ENCODE measurements at places on chromosomes 1 and 21.
A peak's percentile ranks its signal among the peaks of the same experiment; 100 is the strongest.

- DNase-seq: no peak
Observed at GRCh38 chr1:19336543-19336942, 24.4 kb downstream of the SLC66A1 start.

DNA sequence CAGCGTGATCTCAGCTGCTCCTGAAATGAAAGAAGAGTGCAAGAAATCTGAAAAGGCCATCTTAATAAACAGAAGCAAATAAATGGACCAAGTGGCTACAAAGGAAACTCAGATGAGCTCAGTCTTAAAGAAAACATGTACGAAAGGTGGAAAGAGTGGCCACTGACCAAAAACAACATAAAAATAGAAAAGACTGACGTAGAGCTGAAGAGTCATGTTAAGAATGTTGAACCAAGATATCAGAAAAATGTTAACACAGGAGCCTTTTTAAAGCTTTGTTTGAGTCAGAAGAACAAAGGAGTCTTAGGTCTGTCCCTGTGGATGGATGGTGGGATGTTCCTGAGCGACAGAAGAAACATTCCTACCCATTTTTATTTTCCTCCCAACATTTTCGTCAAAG is 30.8 kb upstream of the ZNF648 start:
- no peak for DNase-seq

GRCh38 chr1:45205910-45206721 is at the start of gene ZSWIM5:
Gene ZSWIM5 (minus strand): TSS chr1:45206605. CDS start chr1:45206350, 255 bp downstream.
- peak; percentile 57 for DNase-seq

DNA sequence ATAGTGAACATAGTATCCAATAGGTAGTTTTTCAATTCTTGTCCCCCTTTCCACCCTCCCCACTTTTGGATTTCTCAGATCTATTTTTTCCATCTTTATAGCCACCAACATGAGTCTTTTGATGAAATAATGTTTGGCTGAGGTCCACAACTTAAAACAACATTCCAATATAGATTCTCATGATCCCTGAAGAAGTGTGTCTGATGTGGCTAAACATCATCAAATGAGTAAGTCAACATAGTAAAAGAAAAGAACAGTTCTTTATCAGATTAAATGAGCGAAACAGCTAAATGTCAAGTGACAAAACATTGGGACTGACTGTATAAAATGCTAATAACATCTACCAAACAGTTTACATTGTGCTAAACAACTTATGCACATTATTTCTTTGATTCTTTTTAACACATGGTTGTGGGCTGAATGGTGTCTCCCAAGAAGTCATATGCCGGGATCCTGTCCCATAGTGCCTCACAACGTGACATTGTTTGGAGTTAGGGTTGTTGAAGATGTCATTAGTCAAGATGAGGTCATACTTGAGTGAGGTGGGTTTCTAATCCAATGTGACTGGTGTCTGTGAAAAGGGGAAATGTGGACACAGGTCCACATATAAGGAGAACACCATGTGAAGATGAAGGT is 453.6 kb downstream of the LTN1 start:
- no peak for DNase-seq

- DNase-seq: no peak
Observed at GRCh38 chr1:170872663-170873062, 62.7 kb upstream of the MROH9 start.

DNA sequence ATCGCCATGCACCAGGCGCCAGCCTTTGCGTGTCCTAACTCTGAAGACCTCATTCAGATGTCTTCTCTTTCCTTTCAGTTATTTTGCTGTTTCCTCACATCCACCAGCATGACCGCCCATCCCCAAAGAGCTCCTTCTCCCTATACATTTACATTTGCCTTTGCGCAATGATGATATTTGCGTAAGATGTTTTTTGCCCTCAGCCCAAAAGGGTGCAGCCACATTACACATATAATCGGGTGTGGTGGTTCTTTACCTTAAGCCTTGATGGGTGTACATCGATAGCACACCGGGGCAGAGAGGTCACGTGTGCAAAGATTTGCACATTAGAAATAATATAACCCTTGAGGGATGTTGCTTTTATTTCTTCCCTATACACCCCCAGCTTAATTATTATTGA is 192.8 kb downstream of the HUNK start:
- DNase-seq: no peak

DNA sequence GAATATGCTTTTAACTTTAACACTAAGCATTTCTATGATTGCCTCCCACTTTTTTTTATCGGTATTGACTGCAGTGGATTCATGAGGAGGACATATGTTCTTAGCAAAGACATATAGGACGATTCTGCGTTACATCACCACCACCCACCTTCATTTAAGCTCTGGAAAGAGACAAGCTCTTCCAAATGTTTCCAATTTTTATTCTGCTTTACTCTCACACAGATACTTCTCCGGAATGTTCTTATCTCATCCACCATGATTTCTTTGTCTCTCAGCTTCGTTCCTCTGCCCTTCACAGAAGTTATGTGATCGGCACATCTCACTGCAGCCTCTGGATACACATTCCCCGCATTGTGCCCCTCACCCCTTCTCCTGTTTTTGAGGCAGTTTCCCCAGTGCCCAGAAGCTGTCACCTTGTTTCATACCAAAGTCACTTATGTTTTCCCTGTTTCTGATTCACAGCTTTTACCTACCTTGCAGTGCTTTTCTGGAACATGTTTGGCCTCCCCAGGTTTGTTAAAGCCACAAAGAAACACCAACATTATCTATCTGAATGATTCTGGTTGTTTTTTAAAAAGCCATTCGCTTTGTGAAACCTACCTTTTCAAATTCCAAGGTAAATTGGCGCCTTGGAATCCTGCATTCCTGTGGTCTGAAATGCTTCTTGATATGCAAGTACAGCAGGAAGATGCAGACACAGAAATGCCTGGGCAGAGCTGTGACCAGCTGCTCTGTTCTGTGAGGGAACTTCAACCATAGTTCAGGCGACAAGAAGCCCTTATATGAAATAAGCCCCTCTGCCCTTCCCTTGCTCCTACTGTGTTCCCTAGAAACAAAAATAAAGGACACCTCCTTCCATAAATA is 1020.2 kb downstream of the TTLL7 start:
- no peak for DNase-seq

DNA sequence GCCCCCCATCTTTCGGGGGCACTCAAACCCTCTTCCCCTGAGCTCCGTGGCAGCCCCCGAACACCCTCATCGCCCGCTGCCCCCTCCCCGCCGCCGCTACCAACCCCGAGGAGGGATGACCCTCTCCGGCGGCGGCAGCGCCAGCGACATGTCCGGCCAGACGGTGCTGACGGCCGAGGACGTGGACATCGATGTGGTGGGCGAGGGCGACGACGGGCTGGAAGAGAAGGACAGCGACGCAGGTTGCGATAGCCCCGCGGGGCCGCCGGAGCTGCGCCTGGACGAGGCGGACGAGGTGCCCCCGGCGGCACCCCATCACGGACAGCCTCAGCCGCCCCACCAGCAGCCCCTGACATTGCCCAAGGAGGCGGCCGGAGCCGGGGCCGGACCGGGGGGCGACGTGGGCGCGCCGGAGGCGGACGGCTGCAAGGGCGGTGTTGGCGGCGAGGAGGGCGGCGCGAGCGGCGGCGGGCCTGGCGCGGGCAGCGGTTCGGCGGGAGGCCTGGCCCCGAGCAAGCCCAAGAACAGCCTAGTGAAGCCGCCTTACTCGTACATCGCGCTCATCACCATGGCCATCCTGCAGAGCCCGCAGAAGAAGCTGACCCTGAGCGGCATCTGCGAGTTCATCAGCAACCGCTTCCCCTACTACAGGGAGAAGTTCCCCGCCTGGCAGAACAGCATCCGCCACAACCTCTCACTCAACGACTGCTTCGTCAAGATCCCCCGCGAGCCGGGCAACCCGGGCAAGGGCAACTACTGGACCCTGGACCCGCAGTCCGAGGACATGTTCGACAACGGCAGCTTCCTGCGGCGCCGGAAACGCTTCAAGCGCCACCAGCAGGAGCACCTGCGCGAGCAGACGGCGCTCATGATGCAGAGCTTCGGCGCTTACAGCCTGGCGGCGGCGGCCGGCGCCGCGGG is 837 bp downstream of the FOXD3 start:
- peak; percentile 52 for DNase-seq

DNA sequence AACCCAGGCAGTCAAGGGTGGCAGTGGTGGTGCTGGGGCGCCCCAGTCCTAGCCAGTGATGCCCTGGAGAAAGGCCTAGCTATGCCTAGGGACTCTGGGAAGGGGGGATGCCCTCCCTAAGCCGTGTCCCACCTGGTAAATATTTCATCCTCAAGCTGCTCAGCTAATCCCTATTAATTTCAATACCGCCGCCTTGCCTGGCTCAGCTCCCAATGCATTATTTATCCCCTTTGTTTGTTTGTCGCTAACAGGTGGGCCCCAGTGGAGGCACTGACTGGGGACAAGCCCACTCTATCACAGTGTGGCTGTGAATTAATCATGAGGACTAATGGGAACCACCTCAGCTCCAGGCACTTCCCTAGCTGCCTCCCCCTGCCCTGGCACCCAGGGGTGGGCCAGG is 22.5 kb downstream of the DMAP1 start:
- no peak for DNase-seq

DNA sequence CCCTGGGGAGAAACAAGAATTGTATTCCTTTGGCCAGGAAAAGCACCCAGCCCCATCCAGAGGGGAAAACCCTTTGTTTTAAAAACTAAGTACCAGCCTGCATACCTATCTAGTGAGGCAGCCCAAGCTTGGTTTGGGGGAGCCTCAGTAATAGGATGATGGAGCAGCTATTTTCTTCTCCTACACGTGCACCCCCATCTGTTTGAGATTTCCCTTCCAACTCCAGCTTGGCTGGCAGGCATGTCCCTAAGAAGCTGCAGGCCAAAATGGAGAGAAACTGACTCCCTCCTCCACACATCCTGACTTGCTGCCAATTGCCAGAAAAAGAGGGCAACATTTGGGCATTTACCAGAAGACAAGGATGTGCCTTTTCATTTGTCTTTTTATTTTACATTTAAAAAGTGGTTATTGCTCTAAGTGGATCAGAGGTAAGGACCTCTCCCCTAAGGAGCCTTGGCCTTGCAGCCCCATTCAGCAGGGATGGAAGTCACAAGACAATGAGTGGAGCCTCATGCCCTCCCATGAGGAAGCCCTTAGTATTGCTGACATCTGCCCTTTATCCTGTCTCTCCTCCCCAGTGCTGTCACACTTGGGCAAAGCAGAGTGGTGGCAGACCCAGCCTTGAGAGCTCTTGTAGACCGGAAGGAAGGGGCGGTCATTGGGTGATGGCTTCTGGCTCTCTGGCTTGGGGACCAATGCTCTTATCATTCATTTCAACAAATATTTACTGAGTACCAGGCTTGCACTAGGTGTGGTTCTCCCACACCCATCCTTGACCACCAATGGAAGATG is 8.6 kb downstream of the FNDC5 start:
- DNase-seq: no peak

GRCh38 chr1:119737040-119737682 is 25.4 kb downstream of the PHGDH start:
- no peak for DNase-seq

- no peak for DNase-seq
Observed at GRCh38 chr1:24762133-24762676, 17.0 kb downstream of the CLIC4 start.

- no peak for DNase-seq
Observed at GRCh38 chr1:150555198-150555970, 6.2 kb downstream of the ADAMTSL4 start.

- no peak for DNase-seq
Observed at GRCh38 chr1:195594322-195594721, 1013.9 kb downstream of the KCNT2 start.

GRCh38 chr1:73943270-73943669 is 254.7 kb downstream of the LRRIQ3 start:
- DNase-seq: no peak

- no peak for DNase-seq
Observed at GRCh38 chr1:104991702-104992101, 1242.0 kb downstream of the AMY1C start.

DNA sequence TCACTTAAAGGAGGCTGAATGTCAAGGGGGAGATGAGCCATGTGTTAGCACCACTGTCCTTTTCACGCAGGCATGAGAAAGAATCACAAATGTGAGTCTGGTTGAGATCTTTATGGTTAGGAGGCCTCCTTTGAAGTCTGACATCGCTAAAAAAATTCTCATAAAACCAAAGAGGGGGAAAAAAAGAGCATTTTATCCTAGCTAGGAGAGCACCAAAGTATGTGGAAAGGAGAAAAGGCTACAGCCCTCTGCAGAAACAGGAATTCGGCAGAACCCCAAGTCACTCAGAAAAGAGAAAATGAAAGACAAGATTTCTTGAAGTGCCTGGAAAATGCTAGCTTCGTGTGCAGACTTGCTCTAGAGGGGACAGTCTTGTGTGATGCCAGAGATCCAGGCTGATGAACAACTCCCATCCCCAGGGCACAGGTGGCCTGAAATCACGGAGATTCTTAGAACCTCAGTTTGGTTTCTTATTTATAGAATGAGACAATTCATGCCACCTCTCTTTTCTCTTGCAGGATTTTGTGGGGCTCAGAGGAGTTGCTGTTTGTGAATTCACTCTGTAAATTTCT is 61.5 kb downstream of the RUNX1 start:
- DNase-seq: no peak

DNA sequence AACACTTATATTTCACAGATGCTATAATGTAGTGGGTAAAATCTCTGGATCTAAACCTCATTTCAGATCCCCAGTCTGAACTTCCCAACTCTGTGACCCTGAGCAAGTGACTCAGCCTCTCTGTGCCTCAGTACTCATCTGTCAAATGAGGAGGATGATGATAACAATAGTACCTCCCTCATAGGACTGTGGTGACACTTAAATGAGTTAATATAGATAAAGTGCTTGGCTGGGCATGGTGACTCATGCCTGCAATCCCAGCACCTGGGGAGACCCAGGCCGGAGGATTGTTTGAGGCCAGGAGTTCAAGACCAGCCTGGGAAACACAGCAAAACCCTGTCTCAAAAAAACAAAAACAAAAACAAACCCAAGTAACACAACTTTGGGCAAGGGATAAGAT is 4.7 kb upstream of the ECE1 start:
- DNase-seq: peak; percentile 47

DNA sequence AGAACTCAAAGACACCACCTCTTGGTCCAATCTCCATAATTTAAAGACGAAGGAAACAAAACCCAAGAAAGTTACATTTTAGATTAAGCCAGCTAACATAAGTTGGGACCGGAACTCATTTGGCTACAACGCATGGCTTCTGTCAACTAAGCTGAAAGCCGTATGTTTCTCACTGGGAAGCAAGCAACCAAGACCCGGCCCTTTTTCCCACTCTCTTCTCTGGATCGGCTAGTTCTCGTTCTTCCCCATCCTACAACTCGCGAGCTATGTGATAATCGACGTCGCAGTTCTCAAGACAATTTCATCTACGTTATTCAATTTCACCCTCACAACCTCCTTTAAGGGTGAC is 601 bp downstream of the CCT8 start:
- DNase-seq: no peak

GRCh38 chr1:178189814-178190213 is 95.9 kb downstream of the RASAL2 start:
- no peak for DNase-seq

GRCh38 chr1:30340934-30341333 is 382.5 kb downstream of the MATN1 start:
- no peak for DNase-seq

- no peak for DNase-seq
Observed at GRCh38 chr1:23403038-23403336, 21.6 kb downstream of the TCEA3 start.

- no peak for DNase-seq
Observed at GRCh38 chr1:149995927-149996326, 14.6 kb downstream of the OTUD7B start.

All from CD4-positive, alpha-beta T cell treated with Interferon alpha-2 for 1 hour (primary cell).